ENCODE measurements at places on chromosomes 1 and 21.

DNA sequence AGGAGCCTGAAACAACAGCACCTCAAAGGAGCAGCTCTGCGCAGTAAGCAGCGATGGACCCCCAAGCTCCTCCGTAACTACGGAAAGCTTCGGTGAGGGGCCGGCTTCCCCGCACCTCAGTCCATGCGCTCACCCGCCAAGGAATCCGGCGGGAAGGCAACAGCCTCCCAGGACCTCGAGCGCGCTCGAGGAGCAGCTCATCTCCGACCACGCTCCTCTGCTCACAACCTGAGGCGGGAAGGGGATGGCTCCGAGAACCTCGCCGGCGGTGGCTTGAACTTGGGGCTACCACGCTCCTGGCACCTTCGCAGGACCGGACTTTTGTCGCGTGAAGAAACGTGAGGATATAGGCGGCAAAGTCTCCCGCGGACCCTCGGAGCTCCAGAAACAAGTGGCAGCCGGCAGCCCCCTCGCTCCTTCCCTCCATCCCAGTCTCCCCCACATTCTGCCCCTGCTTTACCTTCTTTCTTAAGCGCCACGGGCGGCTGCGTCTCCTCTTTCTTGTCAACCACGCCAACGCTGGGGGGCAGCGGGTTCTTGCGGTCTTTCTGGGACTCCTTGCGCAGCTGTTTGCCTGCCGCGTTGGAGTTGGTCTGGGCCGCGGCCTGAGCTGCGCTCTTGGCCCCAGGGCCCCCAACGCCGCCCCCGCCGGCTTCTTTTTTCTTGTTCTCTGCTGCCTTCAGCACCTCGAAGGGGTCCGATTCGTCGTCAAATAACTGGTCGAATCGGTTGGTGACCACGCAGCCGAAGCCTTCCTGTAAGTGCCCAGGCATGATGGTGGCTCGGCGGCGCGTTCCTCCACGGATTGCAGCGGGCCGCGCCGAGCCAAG is 459 bp downstream of the SERBP1 start:
- DNase-seq, result peak; percentile 13

GRCh38 chr1:221302810-221303209 is 423.6 kb downstream of the HLX start:
- no peak for DNase-seq

GRCh38 chr1:36520771-36521420 is 38.2 kb upstream of the CSF3R start:
- DNase-seq, result no peak

- DNase-seq, result no peak
Observed at GRCh38 chr21:41170859-41171609, 3.1 kb downstream of the BACE2 start.

DNA sequence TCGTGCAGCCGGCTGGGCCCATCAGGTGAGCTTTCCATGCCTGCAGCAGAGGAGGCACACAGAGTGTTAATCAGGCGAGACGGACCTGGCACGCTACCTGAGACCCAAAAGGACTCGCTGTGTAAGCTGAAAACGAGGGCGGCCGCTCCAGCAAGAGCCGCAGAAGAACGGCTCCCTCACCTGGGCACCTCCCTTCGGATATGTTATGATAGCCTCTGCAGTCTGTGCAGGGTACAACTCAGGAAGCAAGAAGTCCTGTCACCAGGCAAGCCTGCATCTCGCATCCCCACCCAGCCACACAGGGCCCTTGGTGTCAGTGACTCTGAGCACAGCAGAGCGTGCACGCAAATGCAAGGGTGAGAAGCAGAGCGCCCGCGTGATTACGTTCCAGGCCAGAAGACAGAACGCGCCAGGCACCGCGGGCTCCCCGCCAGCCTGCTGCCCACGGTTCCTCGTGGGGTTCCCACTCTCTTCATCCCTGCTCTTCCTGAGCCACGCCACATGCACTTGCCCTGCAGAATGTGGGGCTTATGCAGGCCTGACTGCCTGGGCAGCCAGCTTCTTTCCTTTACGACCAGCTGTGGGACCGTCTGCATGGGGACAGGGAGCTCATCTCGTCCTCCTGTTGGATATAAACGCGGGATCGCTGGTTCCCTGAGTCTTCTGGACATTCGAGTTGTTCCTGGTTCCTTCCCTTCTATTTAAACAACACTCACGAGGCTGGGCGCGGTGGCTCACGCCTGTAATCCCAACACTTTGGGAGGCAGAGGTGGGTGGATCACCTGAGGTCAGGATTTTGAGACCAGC is 20.2 kb upstream of the LRRC47 start:
- DNase-seq, result no peak

GRCh38 chr1:71930511-71930910 is 351.8 kb downstream of the NEGR1 start:
- DNase-seq, result no peak

- DNase-seq, result no peak
Observed at GRCh38 chr1:23902321-23903278, 10.6 kb downstream of the CNR2 start.

DNA sequence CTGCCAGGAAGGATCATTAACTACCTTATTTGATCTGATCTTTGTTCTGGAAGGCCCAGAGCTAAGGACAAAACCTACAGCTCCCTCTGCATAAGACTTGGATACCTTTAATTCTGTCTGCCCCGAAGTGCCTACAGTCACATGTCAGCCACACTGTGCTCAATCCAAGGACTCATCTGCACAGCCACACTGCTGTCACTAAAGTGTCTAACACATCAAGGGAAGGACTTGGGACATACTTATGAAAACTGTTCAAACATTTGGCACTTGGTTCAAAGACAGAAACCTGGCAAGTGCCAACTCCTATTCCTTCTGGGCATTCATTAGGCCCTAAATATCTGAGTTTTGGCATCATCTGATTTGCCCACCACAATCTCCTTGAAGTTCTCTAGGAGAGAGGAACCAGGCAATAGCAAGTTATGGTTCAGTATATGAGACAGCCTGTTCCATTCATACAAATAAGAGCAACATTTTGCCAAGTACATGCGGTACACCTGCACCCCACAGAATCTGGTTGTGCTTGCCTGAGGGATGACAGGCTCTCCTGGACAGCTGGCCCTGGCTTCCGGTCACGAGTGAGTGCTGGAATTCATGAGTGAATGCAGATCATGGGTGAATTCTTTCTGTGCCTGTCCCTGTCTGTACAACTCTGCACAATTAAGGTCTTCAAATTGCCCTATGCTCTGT is 105.9 kb downstream of the KCNK1 start:
- no peak for DNase-seq

GRCh38 chr1:188514917-188515316 is 1686.2 kb downstream of the PLA2G4A start:
- no peak for DNase-seq

GRCh38 chr1:204974327-204974726 is 68.7 kb upstream of the CNTN2 start:
- DNase-seq, result no peak

- DNase-seq, result no peak
Observed at GRCh38 chr1:30322859-30323257, 400.5 kb downstream of the MATN1 start.

GRCh38 chr1:210313046-210313595 is 15.6 kb upstream of the HHAT start:
- DNase-seq, result no peak

All from CD4-positive, alpha-beta T cell treated with Interleukin-6 at 100 ng/mL for 8 hours (primary cell).